Natural killer cell (primary cell): ENCODE measurements at places on chromosomes 4 and X. TPM values are rescaled to one million over a fixed set of nuclear protein-coding genes. Genes with fewer than 3 reads are reported as not detected.

DNA sequence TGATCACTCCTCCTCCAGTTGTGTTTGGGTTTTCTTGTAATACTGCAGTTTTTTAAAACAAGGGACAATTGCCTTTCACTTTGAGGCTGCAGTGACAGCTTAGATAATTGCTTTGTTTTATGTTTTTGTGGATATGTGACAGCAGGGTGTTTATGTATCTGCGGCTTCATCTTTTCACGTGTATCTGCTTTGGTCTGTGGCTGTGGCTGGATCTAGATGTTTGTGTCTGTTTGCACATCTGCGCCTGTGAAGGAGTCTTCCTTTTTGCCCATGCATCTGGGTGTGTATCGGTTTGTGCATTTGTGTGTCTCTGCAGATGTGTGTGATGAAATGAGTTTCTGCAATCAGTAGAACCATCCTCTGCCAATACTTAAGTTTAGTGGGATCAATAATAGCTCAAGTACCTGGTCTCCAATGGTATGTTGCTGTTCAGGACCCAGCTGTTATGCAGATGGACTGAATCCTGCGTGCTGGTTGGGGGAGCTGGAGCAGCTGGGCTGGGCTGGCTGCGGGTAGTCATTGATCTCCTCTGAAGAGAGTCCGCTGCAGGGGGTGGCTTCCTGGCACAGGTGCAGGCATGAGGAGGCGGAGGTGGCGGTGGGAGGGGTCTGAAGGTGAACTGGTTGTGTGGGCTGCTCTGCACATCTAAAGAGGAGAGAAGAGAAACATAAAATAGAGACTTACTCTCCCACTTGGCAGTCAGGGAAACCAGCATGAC lies 390.3 kb downstream of the SH2D1A start:
- DNase-seq: peak; percentile 70

Gene ZCCHC12
- total RNA-seq: not detected

- DNase-seq: peak; percentile 73
These were observed 85.9 kb downstream of the AASDH start for GRCh38 chr4:56301181-56301996.

DNA sequence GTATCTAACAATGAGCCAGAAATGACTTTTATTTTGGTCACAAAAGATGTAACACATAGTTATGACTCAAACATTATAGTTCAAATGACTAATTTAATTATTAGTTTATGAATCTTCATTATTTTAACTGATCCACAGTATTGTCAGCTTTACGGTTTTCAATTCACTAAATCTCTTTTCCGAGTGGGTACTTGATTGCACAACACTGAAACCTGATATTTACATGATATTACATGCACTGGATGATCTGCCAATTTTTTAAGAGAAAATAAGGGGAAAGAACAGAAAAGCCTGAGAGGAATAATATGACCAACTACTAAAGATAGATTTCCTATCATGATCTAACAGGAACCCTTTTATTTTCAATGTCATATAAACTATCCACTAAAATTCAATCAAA lies 1446.0 kb downstream of the FSTL5 start:
- no peak for DNase-seq

DNA sequence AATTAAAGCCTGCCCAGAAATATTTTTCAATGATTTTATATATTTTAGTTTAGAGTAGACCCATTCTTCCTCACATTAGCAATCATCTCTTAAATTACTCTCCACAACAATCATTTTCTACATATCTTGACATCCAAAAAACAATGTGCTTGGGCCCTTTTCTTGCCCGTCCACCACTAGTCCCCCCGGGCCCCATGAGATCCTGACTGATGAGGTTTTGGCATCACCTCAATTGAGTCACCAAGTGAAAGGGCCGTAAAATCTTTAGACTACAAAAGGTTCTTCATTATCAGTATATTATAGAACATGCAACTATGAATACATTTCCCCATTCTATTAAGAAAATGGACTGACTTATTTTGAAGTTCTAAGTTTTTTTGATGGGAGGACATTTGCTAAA lies 4.0 kb upstream of the CDKL2 start:
- no peak for DNase-seq

GRCh38 chrX:11787564-11787963 lies 29.5 kb downstream of the MSL3 start:
- DNase-seq: peak; percentile 80

DNA sequence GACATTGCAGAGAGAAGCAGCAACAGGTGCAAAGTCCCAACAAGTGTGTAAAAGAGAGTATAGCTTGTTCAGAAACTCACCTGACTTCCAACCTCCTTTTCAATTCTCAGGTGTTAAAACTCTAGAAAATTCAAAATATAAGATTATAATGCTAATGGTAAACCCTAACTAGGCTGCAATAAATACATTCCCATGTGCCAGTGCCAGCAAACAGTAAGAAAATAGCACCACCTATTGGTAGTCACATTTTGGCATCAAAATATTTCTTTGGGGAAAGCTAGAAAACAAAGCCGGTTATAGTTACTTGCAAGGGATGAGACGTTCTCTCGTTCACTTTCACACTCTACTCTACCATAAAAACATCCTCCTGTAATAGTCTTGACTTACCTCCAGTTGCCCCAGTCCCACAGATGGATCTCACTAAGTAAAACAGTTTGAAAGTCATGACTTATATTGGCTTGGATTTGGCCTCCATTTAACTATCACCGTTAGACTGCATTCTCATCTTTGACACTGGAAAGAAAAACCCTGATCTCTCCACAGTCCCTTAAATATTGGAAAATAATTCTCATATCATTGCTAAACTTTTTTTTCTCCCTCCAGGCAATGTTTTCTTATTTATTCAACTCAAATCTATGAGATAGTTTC lies 9.6 kb downstream of the BMP3 start:
- DNase-seq: peak; percentile 65

Gene CDS1
- 0.14 TPM for total RNA-seq

Gene BEX2
- total RNA-seq: 11.6 TPM

Gene SHROOM3
- total RNA-seq: not detected

- no peak for DNase-seq
These were observed 200.3 kb upstream of the NHS start for GRCh38 chrX:17174671-17175070.

DNA sequence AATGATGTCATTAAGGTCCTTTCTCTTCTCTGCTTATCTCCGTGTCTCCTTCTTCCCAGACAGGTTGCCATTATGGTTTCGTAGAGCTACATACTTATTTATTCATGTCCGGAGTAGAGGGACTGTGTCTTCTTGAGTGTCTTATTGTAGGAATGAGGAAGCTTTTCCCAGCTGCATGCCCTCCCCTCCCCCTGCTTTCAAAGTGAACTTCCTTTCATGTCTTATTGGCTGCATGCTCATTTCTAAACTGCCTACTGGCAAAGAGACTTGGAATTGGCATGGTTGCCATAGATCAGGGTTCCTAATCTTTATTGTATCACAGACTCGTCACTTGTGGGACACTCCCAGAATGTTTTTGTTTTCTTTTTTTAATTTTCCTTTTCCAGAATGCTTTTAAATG lies 15.4 kb downstream of the VAMP7 start:
- DNase-seq: no peak

- DNase-seq: no peak
These were observed 53.1 kb downstream of the FGFBP1 start for GRCh38 chr4:15885422-15885821.

DNA sequence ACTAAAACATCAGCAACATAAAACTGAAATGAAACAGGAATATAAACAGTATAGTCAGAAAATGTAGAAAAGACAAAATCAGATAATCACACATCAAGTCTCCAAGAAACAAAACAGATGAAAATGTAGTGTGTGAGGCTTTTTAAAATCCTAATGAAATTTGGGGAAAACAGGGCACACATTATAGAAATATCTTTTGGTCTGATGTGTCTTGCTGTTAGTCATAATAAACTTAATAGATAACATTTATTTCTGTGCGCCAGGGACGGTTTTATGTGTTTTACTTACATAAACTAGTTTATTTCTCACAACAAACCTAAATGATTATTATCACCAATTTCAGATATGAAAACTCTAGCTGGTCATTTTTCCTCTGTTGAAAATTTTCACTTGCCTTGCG lies 293.9 kb upstream of the GATB start:
- DNase-seq: no peak

GRCh38 chrX:41086627-41086932 lies 1.3 kb downstream of the USP9X start:
- no peak for DNase-seq

Gene CTAG2
- not detected for total RNA-seq
